ENCODE measurements at places on chromosomes 4 and X. TPM values are rescaled to one million over a fixed set of nuclear protein-coding genes. Genes with fewer than 3 reads are reported as not detected.

BTK gene
- total RNA-seq: not detected

TCEAL6 gene
- not detected for total RNA-seq

LRPAP1 gene
- 183 TPM for total RNA-seq

KCNE5 gene
- not detected for total RNA-seq

PRKG2 gene
- not detected for total RNA-seq

CFAP99 gene
- not detected for total RNA-seq

GPR173 gene
- not detected for total RNA-seq

DOK7 gene
- total RNA-seq: 20.7 TPM

NDUFA1 gene
- 81.0 TPM for total RNA-seq

PSMD10 gene
- 126 TPM for total RNA-seq

CWH43 gene
- not detected for total RNA-seq

SYN1 gene
- total RNA-seq: not detected
